ENCODE measurements at places on chromosomes 3 and 15.

- no peak for DNase-seq
Observed at GRCh38 chr3:11699083-11699427, 55.3 kb upstream of the VGLL4 start.

GRCh38 chr3:137194301-137194700, 236.5 kb downstream of the IL20RB start:
- no peak for DNase-seq

GRCh38 chr15:65829130-65829764, 37.2 kb upstream of the DENND4A start:
- DNase-seq = no peak

- no peak for DNase-seq
Observed at GRCh38 chr15:41874736-41875135, 19.1 kb downstream of the SPTBN5 start.

DNA sequence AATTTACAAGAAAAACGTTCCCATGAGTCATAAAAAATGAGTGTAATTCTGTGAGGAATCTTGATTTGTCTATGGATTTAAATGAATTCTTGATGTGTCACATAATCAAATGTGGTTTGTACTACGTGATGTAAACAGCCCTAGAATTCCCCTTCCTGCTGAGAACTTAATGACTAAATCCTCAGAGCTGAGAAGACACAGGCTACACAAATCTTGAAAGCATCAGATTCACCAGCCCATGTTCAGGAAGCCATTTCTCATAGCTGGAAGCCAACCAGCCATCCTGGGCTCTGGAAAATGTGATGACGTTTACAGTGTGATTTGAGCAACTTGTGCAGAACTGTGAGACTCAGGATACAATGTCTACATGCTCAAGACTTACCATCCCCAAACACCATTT, 193.7 kb upstream of the MME start:
- no peak for DNase-seq

- DNase-seq = no peak
Observed at GRCh38 chr15:94582368-94582767, 351.0 kb downstream of the MCTP2 start.

- DNase-seq = no peak
Observed at GRCh38 chr15:95948411-95948810, 382.1 kb upstream of the NR2F2 start.

DNA sequence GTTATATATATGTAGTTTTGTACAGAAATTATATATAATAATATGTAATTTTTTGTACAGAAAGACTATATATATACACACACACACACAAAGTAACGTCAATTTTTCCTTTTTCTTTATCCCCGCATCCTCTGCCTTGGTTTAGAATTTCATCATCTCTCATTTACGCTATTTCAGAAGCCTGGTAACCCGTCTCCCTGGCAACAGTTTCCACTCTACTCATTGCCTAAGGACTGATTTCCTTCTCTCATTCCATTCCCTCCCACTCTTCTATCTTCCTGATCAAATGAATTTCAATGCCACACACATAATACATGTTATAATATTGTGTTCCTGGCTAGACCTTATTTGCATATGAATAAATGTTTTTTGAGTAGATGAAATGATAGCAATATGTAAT, 47.8 kb upstream of the NDN start:
- no peak for DNase-seq

- DNase-seq = no peak
Observed at GRCh38 chr15:41950489-41950888, 21.9 kb downstream of the EHD4 start.

DNA sequence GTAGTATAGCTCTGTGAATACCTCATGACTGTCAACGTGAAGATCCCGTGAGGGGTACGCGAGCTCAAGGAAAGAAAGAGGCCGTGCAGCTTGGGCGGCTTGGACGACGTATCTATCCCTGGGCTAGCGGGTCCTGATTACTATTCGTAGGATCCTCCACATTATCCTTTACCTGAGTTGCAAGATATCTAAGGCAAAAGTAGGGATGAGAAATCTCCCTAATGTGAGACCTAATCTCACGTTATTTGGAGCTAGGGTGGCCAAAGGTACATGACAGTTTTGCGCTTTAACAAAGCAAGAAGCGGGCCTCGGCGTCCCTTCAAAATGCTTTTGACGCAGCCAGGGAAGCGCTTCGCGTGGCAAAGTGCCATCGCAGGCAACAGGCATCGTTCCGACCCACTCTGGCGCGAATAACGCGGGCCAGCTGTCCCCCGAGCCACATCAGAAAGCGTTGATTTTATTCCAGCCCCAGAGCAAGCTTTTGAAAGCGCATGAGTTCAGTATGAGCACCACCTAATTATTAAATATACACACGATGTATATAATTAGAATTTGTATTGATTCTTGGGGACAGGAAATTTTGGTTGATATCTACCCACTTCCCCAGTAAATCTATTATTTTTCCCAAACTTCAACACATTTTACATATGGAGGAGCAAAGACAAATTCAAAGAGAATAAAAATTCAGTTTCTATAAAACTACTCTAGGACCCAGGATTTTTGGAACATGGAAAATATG, 2.5 kb upstream of the EOMES start:
- no peak for DNase-seq

DNA sequence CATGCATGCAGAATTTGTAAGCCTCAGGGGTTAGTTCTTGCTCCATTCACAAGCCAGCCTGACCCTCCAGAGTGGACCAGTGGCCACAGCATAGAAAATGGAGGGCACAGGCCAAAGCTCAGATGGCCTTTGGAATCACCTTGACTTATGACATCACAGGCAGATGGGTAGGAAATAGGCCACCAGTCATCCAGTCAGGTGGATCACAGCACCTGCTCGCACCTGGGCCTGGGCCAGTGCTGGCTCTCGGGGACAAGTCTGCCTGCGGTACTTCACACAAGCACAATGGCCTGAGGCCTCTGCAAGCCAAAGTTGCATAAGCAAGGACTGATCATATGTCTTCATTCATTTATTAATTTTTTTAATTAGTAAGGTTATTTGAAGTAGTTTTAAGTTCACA, 39.3 kb downstream of the PPCDC start:
- DNase-seq = no peak

- DNase-seq = no peak
Observed at GRCh38 chr3:135853981-135854380, 111.5 kb upstream of the PPP2R3A start.

DNA sequence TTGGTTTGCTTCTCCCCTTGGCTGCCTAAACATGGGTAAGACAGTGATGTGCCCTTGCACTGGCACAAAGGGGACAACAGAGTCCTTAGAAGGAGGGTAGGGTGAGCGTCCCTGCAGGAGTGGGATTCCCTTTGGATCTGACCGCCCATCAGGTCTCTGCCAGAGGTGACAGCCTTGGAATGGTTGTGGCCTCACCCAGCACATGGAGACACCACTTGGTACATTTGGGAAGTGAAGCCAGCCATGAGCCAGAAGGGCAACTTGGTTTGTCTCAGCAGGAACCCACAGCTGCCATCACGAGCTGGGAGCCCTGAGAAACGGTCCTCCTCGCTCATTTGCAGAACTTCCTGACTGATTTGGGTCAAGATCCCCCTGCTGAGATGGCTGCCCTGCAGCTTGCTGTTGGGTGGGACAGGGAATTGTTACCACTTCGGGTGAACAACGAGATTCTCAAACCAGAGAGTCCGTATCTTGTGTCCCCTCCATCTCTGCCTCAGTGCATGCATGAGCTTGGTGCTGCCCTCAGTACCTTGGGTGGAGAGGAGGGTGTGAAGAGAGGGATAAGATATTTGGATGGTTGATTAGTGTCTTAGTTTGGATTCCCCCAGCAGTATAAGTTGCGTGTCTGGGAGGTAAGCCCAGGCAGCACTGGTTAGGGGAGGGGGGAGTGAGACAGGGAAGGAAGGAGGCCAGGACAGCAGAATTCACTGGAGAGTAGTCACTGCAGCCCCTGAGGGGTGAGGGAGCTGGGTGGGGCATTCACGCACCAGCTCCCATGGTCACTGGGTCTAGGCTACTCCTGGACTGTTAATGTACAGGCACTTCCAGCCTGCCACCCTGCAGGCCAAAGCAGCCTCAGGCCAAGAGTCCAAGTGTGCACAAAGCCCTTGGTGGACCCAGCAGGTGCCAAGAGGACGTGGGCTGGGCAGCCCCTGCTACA, 168.8 kb upstream of the TOPAZ1 start:
- DNase-seq = no peak

- DNase-seq = no peak
Observed at GRCh38 chr3:65245133-65246063, 557.6 kb upstream of the ADAMTS9 start.

GRCh38 chr3:148708409-148708808, 10.7 kb downstream of the AGTR1 start:
- DNase-seq = no peak

DNA sequence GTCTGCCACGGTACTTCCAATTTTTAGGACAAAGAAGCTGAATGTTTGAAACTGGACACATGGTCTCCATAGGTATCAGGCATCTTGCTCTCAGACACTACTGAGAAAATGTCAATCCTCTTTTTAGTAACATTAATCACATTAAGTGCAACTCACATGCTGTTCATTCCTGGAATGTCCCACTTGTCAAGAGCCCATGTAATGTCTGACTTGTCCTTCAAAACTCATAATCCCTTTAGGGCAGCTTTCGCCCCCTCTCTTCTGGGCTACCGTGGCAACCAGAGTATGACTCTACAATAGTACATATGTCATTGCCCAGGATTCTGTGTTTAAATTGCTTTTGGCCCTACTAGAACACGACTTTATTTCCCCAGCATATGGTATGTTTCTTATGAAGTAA, 12.3 kb downstream of the NUDT16 start:
- DNase-seq = no peak

DNA sequence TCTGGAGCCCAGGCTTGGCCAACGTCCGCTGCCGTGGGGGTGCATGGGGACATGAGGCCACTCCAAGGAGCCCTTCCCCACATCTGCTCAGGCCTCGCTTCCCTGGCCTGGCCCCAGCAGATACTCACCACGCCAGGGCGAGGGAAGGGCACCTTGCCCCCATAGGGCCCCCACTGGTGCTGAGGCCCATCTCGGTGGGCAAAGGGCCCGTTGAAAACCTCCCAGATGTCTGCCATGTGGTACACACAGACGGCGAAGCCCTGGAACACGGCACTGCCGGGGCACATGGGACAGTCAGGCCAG, 4.7 kb downstream of the SEMA3G start:
- no peak for DNase-seq

GRCh38 chr15:29046977-29047376, 161.2 kb downstream of the APBA2 start:
- DNase-seq = no peak

DNA sequence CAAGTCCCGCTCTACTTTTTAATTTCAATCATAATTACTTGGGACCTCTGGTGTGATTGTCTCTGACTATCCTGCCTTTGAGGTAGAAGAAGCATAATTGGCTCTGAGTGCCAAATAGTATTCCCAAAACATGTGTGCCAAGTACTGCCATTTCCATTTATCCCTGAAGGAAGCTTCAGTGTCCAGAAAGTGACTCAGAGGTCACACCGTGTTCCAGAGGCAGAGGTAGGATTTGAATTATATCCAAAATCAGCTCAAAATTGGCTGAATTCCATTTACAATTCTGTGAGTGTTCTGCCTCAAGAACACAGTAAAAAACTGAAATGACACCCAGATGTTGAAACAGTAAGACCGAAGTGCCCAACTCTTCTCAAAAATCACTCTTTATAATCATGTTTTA, 255.3 kb downstream of the RSL24D1 start:
- DNase-seq = no peak

GRCh38 chr15:43390723-43391122, 19.8 kb downstream of the TUBGCP4 start:
- no peak for DNase-seq

DNA sequence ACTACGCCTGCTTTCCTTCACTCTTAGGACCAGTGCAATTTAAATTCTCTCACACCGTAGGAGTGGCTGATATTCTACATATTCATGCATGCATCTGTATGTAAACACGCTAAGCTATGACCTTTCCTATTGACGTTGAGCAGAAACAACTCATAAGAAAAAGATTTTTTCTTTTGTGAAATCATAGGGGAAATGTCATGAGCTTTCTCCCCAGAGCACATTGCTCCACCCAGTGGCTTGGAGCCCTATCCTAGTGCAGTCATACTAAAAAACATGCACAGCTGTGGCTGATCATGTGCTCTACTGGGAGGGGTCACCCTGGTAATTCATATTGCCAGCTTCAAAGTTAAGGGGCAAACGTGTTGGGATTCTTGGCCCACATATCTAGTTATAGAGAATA, 1.8 kb upstream of the MESD start:
- no peak for DNase-seq

- DNase-seq = no peak
Observed at GRCh38 chr15:78225783-78226541, 8.4 kb downstream of the ACSBG1 start.

- no peak for DNase-seq
Observed at GRCh38 chr3:150970665-150971324, 1.7 kb downstream of the CLRN1 start.

DNA sequence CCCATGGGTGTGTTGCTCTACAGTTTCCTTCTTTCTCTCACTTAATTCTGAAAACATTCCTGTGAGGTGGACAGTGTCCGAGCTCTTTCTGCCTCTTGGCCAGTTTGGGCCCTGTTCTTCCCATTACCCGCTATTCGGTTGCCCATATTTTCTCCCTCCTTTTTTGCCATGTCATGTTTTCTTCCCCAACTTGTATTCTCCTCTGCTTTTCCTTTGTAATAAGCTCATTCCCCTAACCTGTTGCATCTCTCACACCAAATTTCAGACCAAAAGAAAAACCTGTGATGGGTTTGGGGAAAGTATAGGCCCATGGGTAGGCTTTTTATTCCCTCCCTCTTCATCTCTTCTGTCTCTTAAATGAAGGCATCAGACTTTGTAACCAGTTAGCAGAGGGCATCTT, 30.5 kb downstream of the NKIRAS1 start:
- no peak for DNase-seq

- no peak for DNase-seq
Observed at GRCh38 chr3:78736863-78737262, 1030.9 kb downstream of the ROBO1 start.

DNA sequence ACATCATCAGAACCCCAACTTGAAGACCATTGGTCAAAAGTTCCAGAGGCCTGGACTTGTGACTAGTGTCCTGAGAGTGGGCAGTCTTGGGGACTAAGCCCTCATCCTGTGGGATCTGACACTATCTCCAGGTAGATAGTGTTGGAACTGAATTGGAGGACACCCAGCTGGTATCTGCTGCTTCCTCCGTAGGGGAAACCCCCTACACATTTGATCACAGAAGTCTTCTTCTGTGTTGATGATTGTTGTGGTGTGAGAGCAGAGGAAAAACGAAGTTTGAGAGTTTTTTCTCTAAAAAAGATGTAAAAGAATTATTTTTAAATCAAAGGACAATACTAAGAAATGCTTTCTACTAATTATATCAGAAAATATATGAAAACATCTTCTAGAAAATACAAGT, 6.9 kb downstream of the NSMCE3 start:
- no peak for DNase-seq

- DNase-seq = no peak
Observed at GRCh38 chr15:42138968-42139386, 17.5 kb downstream of the PLA2G4F start.

DNA sequence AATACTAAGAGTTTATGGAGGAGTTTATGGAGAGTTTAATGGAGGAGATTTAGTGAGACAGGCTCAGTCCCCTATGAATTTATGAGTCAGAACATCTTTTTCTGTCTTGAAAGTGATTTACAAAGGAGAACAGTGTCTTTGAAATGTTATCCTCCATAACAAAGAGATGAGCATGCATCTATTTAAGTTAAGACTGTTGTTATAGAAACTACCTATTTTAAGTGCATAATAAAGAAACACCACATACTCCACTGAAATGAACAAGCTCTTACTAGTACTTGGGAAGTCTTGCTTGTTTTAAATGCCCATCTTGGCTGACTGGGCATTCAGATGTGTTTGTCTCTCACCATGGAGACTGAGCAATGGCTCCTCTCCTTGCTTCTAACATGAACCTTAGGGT, 118.7 kb upstream of the ACP3 start:
- DNase-seq = no peak

Measured in stimulated activated CD8-positive, alpha-beta memory T cell treated with anti-CD3 and anti-CD28 coated beads, Interleukin-15, amount 100 ng/mL, for 48 hours (primary cell).